Stimulated activated CD4-positive, alpha-beta T cell treated with anti-CD3 and anti-CD28 coated beads, Interleukin-1b, Interleukin-23, amount 100 ng/mL, for 1 hour (primary cell): ENCODE measurements at places on chromosomes 4 and X.

DNA sequence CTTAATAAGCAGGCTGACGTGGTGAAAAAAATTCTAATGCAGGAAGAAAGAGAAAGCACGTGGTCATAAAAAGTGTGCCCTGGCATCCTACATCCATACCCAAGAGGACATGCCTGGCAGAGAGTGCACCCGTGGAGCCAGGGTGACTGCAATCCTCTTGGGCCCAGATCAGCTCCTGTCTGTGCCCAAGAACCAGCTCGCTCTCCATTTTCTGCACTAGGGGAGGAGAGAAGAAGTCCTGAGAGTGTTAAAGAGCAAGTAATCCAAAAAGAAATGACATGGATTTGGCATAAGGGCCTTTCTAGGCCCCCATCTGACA is 483.1 kb downstream of the BCOR start:
- DNase-seq = no peak

DNA sequence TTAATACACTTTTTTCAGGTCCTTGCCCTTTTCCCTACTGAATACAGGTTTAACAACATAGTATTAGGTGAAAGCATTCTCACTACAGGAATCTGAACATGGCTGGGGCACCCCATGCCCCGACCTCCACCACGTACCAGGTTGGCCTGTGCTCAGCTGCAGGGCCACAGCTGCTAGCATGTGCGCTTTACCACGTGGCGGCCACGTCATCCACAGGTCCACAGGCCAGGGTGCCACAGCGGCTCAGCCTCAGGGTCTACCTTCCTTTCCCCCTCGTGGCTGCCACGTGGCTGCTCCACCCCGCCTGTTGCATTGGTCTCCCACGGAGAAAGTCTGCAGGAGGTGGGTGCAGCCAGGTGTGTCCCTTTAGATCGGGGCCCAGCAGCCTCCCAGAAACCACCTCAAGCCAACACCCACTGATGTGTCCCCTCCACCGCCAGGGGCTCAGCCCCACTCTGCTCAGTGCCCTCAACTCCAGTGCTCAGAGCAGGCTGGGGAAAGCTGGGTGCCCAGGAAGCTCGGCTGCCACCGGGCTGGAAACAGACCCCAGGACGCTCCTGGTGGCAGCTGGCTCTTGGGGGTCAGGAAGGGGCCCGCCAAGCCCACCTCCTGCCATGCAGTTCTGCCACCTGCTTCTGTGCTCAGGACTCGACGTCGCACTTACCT is 17.8 kb downstream of the CTBP1 start:
- DNase-seq = no peak

- no peak for DNase-seq
Observed at GRCh38 chr4:151195801-151196200, 81.2 kb upstream of the PRSS48 start.

DNA sequence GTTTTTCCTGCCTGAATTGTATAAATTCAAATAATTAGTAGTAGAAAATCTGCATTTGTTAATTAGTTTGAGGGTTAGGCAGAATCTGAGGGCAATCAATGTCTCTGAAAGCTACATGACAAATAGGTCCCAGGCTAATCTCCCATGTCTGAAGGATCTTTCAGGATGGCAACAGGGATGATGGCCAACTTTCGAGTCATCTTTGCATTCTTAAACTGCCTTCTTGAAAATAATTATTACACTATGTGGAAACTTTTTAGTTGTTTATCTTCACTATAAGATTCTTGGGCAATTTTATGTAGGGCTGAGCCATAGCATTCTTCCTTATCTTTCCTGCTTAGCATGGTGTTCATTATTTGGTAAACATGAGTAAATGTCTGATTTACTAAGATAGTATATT is 490.3 kb upstream of the EPHA5 start:
- DNase-seq = no peak

DNA sequence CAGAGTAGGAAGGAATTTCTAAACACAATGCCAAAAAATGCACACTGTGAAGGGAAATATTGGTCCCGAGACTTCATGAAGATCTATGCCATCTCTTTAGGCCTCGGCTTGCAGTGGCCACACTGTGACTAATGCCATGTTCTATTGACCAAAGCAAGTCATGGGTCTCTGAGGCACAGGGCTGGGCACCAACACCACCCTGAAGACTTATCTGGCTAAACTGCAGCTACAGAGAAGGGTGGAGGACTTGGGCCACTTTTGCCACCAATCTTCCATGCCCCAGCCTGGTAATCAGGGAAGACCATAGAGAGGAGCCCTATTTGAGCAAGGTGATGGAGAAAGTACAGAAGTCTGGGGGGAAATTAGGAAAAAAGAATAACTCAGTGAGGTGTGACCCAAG is 42.1 kb downstream of the HMX1 start:
- DNase-seq = no peak

DNA sequence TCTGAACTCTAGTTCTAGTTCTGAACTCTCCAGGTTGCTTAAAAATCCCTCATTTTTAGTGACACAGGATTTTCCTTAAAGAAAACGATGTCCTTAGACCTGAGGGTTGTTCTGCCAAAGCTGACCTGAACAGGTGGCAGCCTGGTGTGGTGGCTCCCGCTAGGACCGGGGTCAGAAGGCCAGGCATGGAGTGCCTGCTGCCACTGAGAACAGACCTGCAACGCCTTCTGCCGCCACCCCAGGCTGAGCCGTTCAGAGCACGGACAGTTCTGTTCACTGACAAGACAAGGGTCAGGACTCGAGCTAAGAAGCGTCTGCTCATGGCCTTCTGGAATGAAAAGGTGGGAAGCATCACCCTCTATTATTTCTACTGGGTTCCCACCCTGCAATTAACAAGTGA is 15.8 kb downstream of the DCTD start:
- DNase-seq = no peak

GRCh38 chrX:153794897-153795816 is 689 bp downstream of the SSR4 start:
- DNase-seq = no peak

DNA sequence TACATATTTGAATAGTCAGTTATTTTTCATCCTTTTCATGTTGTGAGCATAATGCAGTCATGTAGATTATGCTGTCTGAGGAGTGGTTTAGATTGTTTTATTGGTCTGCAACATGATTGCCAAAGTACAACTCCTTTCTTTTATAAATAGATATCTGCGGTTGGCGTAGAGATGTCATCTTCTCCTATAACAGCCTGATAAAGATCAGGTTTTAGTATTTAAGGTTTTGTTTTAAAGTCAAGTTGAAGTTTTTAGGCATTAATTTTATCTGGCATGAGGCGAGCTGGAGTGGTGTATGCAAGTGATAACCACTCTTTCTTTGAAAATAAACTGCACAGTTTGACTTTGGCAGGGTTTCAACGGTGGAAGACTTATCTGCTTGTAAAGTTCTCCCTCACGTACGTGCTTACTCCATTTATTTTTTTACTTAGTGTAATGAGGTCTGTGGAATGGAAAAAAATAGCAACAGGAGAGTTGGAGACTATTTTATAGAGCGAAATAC is 126.3 kb downstream of the FBXO8 start:
- DNase-seq = no peak

- no peak for DNase-seq
Observed at GRCh38 chrX:8726031-8726652, 5.8 kb downstream of the ANOS1 start.

GRCh38 chr4:153780876-153781275 is 8.0 kb downstream of the SFRP2 start:
- no peak for DNase-seq

DNA sequence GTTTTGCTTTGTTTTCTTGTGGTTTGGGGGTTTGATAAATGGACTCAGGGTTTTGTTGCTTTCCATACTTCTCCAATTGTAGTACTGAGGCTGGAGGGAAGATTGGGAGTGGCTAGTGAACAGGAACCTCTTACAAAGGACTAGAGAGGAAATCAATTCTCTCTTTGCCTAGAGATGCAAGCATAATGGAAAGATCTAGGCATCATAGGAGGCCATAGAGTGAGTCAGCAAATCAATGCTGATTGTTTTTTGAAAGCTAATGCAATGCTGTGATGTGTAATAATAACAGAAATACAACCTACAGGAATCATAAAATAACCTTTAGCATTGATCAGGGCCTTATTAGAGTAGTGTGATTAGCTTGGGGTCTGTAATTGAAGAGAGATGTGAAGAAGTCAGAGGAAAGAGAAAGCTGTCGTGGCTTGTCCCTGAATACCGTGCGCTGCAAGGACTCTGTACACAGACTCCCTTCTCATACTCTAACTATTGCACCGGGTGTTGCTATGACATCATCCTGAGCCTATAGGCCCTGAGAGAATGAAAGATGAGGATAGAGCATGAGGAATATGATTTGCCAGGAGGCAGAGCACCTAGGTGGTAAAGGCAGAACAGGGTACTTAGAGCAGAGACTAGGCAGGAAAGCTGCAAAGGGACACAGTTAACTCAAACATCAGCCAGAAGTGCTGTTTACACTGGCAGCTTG is 29.3 kb upstream of the GPR101 start:
- DNase-seq = no peak
